Epithelial cell of prostate (primary cell): ENCODE measurements at places on chromosomes 1 and 21.

DNA sequence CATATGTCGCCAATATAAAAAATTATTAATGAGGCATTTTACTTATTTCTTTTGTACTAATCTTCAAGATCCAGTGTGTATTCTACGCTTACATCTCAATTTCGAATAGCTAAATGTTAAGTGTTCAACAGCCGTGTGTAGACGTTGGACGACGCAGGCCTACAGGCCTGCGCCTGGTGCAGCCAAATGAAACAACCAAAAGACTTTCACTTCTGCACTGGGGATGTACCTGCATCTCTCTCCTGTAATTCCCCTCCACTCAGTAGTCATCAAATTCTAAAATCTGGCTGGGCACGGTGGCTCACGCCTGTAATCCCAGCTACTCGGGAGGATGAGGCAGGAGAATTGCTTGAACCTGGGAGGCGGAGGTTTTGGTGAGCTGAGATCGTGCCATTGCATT lies 76.8 kb upstream of the HNRNPU start:
- no peak for DNase-seq

- DNase-seq, result no peak
Measured at GRCh38 chr1:43651902-43652301, 2.0 kb downstream of the KDM4A start.

DNA sequence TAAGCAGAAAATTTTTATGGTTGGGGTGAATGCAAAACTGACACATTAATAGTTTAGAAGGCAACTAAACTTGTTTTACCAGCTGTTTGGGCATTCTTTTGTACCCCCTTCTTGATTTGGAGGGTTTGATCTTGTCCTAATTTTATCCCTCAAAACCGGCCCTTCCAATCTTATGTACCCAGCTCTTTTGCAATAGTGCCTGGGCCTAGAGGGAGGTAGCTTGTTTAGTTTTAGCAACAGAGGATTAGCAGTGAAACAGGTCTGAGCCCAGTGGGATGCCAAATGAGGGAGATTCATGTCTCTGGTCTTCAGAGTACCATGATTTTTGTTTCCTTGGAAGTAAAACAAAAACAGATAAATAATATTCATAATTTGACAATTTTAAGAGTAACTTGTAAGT lies 45.1 kb downstream of the CRP start:
- DNase-seq, result no peak

- no peak for DNase-seq
Measured at GRCh38 chr1:84775535-84775920, 85.3 kb upstream of the SSX2IP start.

DNA sequence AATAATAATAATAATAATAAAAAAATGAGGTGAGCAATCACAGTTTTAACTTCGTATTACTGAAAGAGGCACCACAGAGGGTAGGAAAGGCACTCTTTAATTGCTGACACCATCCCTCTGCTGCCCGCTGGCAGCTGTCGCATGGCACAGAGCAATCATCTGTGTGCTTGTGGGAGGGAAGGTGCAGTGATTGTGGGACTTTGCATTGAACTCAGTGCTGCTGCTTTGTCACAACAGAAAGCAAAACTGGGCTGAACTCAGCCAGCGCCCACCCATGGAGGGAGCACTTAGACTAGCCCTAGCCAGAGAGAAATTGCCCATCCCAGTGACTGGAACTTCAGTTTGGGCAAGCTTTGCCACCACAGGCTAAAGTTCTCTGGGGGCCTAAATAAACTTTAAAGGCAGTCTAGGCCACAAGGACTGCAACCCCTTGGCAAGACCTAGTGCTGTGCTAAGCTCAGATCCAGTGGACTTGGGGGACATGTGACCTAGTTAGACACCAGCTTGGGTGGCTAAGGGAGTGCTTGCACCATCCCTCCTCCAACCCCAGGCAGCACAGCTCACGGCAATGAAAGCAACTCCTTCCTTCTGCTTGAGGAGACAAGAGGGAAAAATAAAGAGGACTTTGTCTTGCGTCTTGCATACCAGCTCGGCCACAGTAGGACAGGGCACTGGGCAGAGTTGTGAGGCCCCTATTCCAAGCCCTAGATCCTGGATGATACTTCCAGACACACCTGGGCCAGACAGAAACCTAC lies 59.3 kb downstream of the WDR4 start:
- no peak for DNase-seq

DNA sequence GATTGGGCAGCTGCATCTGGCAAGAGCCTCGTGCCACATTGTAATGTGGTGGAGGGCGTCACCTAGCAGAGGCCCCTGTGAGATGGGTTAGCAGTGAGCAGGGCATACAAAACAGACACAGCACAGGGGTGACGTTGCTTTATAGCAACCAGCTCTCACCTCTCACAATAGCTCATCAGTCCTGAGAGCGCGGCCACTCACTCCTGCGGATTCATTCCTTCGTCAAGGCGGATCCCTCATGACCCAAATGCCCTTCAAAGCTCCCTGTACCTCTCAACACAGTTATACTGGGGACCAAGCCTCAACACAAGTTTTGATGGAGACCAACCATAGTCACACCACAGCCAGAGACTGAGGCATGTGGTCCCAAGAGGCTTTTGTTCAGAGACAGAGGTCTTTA lies 22.9 kb downstream of the SLC37A1 start:
- no peak for DNase-seq

GRCh38 chr1:92953491-92953890 lies 7.8 kb downstream of the DIPK1A start:
- DNase-seq, result no peak

DNA sequence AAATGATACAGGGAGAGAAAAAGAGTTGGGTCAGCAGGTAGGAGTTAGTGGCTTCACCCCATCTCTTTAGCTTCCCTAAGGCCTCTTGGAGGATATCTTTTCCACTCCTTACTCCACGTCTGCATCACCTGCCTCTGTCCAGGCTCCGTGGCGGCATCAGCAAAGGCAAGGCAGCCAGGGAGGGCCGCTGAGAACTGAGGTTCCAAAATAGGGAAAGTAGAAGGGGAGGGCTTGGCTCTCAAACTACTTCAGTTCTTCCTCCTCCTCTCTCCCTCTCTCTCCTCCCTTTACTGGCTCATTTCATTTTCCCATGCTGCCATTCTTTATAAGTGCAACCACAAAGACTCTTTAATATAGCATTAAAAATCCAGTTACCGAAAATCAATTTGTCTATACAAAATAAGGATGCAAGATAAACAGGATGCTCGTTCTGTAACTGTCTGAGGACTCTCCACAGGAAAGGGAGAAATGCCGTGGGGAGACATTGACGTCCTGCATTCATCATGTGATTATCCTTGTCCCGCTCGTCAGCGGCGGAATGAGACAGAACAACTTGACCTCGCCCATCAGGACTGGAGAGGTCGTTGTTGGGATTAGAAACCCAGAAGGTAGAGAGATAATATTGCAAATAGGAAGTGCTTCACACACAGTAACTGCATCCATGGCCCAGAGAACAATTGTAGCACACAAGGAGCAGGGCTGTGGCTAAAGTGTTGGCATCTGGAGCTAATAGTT lies 3.1 kb upstream of the MT1HL1 start:
- no peak for DNase-seq

DNA sequence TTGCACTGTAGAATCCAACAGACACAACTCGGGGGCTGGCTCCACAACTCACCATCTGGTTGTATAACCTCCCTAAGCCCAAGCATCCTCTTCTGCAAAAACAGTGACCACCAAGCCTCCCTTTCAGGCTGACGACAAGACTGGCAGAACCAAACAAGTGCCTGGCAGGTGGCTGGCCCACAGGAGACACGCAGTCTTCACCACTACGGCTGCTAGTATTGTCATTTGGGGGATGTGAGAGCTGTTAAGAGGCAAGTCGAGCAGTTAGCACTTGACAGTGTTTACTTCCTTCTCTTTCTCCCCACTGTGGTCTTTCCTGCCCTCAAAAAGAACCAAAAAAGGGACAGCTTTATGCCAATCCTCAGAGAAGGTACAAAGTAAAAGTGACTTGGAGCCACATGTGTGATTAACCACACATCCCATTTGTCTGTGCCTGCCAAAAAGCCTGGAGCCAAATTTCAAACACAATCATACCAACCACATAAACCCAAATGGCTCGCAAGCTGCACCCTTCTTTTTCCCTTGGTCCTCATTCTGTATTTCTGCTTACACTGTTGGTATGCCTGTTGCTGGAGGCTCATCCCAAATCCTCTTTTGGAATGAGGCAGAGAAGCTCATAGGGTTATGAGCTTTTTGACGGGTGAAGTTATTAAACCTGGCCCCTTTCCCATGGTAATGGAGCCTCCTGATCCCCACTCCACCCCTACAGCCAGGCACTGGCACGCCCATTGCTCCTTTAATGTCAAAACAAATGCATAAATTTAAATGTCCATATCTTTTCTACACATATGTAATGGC lies 94.1 kb downstream of the TGFBR3 start:
- DNase-seq, result no peak

DNA sequence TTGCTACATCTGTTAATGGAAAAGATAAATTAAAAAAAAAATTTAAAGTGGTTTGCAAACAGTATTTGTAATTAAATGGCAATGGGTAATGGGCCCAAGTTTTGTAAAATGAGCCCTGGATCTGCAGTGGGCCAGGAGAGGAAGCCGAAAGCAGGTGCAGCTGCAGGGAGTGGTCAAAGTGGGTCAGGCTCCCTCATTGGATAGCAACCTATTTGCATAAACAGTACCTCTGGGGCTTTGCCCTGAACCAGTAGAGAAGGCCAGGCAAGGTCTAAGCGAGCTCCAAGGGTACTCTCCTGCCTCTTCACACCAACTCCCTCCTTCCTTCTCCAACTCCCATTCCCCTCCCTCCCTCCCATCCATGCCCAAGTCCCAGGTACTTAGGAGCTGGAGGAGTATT lies 138.9 kb downstream of the HMGB4 start:
- DNase-seq, result no peak

GRCh38 chr1:58108783-58109182 lies 437.7 kb downstream of the OMA1 start:
- no peak for DNase-seq

DNA sequence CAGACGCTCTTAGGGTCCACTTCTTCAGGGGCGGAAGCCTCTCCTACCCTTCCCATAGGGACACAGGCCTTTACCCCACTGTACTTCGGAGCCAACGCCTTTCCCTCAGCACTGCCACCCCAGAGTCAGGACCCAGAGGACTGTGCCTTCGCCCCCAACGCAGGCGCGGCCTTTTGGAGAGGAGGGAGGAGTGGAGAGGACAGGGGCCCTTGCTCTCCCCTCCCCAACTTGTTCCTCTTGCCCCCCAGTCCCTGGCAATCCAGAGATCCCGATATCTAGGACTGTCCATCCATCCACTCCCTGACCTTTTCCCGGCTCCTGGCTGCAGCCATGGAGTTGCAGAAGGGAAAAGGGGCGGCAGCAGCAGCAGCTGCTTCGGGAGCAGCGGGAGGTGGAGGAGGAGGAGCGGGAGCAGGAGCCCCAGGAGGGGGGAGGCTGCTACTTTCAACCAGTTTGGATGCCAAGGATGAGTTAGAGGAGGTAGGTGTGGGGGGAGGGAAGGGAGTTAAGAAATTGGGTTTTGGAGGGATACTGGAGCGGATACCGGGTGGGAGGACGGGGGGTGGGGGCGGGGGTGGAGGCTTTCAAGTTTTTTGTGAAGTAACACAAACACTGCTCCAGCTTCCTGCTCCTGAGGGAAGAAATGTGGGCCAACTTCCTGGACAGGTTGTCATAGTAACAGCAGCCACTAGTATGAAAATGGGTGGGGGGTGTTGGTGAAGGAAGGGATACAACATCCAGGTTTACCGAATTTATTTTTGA lies 636 bp downstream of the INTS3 start:
- DNase-seq, result no peak

DNA sequence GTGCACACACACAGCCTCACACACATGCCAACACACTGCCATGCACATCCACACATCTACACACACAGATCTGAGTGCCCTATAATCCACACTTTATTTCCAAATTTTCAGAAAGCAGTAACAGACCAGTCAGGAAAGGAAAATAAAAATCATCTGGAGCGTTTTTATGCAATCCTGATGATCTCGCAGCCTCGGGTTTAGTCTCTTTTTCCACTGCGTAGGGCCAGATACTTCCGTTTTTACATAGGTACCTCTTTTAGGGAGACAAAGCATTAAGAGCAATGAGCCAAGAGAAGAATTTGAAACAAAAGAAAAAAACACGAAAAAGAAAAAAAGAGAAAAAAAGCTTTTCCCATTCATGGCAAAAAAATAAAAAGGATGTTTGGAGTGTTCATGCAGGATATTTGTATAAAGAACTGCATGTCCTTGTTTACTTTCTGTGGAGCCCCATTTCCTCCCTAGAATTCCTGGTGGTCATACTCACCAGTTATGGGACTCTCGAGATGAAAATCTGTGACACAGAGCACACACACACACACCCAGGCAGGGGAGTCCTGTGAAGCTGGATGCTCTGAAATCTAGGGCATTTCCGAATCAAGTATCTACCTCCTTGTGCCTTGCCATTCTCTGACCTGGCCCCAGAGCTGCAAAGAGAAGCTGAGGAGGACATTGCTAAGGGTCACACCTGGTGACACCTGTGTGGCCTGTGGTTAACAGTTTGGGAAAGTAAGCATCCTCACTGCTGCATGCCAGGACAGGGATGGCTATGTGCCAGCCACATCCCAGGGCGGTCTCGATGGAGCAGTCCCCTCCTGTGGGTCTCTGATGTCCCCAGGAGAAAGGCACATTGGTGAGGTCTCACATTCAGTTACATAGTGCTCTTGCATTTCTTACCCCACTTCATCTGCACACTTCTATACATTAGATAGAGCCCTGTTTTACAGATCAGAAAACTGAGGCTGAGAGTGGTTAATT lies 83.6 kb downstream of the RUNX1 start:
- no peak for DNase-seq

DNA sequence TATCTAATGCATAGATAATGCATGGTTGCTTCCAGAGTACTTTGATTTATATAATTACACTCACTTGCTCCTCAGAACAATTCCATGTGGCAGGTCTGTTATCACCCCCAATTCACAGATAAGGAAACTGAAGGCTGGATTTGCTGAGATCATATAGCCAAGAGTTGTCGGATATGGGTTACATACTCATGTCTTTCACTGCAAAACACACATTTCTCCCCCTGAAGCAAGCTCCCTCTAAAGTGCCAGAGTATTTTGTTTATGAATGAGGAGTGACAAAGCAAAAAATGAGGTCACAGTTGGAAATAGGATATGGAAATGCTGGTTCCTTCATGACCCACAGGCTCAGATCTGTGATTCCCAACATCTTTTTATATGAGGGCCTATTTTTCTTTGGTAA lies 134.2 kb downstream of the ROR1 start:
- no peak for DNase-seq
